ENCODE measurements at places on chromosomes 6 and 20. TPM values are rescaled to one million over a fixed set of nuclear protein-coding genes. Genes with fewer than 3 reads are reported as not detected.

DNA sequence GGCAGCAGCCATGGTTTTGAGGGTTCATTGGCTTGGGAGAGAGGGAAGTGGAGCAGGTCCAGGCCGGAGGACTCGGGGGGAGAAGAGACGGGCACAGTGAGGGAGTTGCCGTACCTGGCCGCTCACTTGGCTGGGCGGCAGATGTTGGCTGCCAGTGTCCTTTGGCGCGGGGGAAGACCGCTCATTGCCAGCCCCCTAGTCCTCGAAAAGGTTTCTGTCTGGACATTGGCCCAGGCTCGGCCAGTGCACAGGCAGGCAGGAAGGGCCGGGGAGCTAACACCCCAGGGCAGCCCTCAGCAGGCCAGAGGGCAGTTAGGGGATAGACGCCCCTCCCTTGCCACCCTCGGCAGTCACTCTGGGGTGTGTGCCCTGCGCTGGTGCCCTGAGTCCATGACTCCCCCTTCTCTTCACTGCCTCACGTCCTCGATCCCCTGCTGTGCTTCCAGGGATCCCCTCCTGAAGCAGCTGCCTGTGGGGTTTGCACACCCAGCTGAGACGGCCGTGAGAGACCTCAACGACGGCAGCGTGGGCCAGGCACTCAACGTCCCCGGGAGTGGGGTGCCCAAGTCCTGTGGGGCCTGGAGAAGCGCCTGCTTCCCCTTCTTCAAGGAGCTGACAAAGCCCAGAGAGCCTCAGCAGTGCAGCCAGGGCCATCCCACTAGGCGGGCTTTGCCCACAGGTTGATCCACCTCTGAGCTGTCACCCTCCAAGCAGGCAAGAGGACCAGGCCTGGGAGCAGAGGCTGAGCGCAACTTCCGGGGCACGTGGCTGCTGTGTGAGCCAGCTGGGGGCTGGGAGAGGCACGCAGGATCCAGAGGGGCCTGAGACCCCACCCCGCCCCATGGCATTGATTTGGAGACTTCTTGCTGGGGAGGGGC, 20.4 kb downstream of the RBM38 start:
- H3K36me3 ChIP-seq, result no peaks in the 10 kb centered on the region
- no peak overlapping the region for H3K27ac ChIP-seq
- no peaks in the 10 kb centered on the region for H3K4me1 ChIP-seq
- no peaks in the 10 kb centered on the region for H3K27me3 ChIP-seq

The MYO6 gene
- 0.59 TPM for total RNA-seq

The FGD2 gene
- total RNA-seq, result 352 TPM

- no peaks in the 10 kb centered on the region for H3K27me3 ChIP-seq
- no peak overlapping the region for H3K4me3 ChIP-seq
- no peak for DNase-seq
- H3K4me1 ChIP-seq, result no peaks in the 10 kb centered on the region
- H3K27ac ChIP-seq, result no peak overlapping the region
Observed at GRCh38 chr6:7604003-7604402, 14.0 kb downstream of the SNRNP48 start.

DNA sequence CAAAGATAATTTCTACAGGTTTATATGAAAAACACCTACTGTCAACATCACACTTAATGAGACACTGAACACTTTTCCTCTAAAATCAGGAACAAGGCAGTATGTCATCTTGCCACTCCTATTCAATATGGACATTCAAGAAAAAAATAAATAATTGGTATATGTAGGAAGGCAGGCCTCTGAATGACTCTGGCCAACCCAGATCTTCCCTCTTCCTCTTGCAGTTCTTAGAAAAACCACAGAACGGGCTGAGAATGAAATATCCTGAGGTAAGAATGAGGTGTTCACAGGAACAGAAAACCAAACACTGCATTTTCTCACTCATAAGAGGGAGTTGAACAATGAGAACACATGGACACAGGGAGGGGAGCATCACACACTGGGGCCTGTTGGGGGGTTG, 1207.2 kb upstream of the CITED2 start:
- H3K4me1 ChIP-seq, result no peaks in the 10 kb centered on the region
- no peaks in the 10 kb centered on the region for H3K27me3 ChIP-seq
- H3K36me3 ChIP-seq, result no peaks in the 10 kb centered on the region
- DNase-seq, result no peak
- H3K27ac ChIP-seq, result no peak overlapping the region
- H3K4me3 ChIP-seq, result no peak overlapping the region

DNA sequence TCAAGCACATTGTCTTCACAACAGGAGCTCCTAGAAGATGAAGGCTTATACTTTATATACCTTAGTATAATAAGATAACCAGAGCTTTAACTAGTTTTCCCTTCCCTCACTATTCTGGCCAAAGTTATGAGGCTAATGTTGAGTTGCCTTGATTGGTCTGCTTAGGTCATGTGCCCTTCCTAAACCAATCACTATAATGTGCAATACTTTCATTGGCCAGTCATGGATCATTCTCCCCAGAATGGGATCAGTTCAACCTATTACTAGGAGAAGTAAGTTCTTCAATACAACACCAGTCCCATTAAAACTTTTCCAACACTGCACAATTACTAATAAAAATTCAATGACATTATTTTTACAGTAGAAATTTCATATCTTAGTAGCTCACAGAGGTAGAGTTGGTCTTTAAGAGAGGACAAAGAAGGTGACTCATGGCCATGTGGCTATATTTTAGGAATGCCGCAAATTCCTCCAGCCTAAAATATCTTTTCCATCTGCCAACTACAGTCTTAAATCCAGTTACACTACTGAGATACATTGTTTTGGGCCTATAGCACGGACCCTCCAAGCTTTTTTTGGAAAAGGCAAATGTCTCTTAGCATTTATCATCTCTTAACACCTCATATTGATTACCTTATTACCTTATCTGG, 12.5 kb upstream of the POU3F2 start:
- H3K4me1 ChIP-seq, result peaks cover 16% of the 10 kb centered on the region
- DNase-seq, result no peak
- H3K4me3 ChIP-seq, result no peak overlapping the region
- H3K27ac ChIP-seq, result no peak overlapping the region
- peaks cover 64% of the 10 kb centered on the region for H3K27me3 ChIP-seq

Data from B cell (primary cell).